GOT3 (cell line): ENCODE measurements at places on chromosomes 16 and 17.
A peak's percentile ranks its signal among the peaks of the same experiment; 100 is the strongest.

GRCh38 chr16:13421726-13422125, 498.2 kb upstream of the ERCC4 start:
- DNase-seq: no peak

DNA sequence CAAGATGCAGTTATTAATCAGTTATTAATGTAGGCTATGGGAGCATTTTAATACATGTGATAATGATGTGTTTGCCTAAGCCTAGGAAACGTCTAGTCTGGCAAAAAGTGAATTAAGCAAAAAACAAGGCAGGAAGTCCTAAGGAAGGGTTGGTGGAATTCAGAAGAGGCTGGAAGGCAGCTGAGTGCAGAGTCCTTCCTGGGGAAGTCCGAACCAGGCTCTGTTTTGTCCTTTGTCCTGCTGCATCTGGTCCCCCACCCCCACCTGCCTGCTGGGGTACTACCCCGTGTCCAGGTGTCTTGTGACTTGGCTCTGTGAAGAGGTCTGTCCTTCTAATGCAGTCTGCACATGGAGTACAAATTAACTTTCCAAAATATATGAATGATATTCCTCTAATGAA, 1.5 kb upstream of the MYH10 start:
- DNase-seq: no peak

- no peak for DNase-seq
Measured at GRCh38 chr17:6843241-6843880, 11.8 kb upstream of the TEKT1 start.

DNA sequence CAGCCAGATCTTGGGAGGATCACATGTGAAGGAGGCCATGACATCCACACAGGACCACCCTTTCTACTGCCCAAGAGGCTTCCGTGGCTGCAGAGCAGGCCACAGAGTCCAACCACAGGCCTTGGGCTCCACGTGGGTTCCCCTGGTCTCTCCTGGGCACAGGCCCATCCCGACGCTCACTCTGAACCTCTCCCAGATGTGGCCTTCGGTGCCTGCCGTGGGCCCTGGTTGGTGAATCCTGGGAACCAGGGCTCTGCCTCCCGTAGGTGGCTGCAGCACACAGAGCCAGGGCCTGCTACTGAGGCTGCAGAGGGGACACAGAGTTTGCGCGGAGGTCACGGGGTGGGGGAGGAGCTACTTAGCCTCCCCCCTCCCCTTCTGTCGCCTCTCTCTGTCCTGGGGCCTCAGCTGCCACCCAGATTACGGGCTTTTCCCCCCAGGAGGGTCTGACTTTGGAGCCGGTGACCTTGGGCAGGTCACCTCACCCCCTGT, 55.3 kb downstream of the ZFPM1 start:
- no peak for DNase-seq

DNA sequence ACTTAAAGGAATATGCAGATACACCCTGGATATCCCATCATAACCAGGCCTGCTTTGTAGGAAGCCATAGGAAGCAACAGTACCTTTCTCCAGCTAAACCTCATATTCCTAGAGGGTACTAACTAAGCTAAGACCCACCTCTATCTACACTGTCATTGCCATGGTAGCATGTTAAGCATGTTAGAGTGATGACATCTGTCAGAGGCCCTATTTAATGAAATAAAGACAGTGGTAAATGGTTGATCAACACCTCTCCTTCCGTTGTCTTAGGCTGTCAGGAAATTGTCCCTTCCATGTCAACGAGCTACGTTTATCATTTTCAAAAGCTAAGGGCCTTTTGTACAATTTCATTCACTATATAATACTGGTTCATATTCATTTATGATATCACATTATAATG, 251.1 kb upstream of the PSMD7 start:
- DNase-seq: no peak

GRCh38 chr16:57720142-57720575, 15.4 kb upstream of the KATNB1 start:
- DNase-seq: peak; percentile 13
